ENCODE measurements at places on chromosomes 12 and 14.

- DNase-seq: no peak
Measured at GRCh38 chr12:7879246-7879645, 6.5 kb upstream of the SLC2A14 start.

DNA sequence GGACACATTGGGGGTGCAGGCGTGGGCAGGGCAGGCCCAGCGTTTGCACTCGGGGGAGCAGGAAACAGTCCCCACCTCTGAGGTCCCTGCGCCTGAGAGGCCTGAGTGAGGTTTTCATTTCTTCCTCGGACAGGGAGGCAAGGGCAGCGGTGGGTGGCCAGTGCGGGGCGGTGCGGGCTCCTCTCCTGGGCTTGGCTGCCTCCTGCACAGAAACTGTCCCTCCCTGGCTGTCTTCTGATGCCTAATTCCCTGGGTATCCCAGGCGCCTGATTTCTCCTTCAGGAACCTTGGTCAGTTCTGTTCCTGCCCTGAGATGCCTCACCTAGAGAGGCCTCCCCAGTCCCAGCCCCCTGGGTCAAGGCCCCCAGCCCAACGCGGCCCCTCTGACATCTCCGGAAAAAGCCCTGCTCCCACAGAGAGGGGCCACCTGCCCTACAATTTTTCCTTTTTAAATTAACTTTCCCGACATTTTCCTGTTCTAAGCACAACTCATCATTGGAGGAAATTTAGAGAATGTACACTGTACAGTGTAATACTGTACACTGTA lies 260.3 kb downstream of the ADGRD1 start:
- DNase-seq: no peak

GRCh38 chr14:79111987-79112501 lies 941.9 kb downstream of the NRXN3 start:
- DNase-seq: no peak

GRCh38 chr12:116924558-116925453 lies 14.1 kb downstream of the FBXW8 start:
- no peak for DNase-seq

DNA sequence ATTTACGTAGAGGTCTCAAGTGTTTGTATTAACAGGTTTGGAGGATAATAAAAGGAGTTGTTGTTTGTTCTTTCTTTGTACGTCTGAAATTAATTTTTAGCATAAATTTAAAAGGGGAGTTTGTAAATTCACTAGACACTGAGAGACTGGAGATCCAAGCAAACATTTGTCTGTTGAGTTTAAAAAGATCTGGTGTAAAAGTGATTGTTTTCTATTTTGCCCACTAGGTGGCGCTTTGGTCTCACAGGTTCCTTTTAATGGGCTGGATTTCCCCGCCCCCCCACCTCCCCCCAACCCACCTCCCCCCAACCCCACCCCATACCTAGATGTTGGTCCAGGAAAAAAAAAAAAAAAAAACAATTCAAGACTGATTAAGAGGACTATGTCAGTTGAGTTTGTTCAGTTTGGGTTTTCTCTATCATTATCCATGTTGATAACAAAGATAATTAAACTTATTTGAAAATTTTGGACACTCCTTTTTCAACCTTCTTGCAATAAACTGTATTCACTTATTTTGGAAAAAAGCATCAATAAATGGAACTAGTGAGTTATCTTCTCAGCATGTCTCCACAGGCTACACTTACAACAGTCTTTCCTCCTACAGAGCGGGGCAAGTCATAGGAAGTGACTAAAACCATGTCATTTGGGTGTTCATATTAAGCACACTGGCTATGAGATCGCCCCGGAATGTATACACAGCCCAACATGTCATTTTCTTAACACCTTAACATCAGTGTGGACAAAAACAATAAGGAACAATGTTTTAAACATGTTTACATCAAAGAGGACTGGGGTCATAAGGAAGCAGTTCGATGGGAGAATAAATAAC lies 841.1 kb downstream of the NRXN3 start:
- no peak for DNase-seq

GRCh38 chr14:88170333-88170732 lies 152.7 kb downstream of the KCNK10 start:
- no peak for DNase-seq

DNA sequence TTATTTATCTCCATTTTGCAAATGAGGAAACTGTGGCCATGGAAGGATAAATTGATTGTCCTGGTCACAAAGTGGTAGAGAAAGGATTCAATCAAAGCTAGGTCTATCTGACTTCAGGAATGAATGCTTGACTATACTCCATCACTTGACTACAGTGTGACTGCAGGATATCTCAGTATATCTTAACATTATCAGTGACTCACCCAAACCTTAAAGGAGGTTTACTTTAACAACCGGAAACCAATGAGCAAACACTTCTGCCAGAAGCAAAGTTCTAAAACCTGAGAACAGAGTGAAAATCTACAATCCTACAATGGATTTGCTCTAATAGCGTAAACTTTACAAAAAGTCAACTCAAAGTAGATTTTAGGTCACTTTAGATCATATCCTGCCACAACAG lies 277.0 kb downstream of the CEP128 start:
- no peak for DNase-seq

- DNase-seq: no peak
Measured at GRCh38 chr14:77158882-77159255, 17.3 kb upstream of the ZDHHC22 start.

DNA sequence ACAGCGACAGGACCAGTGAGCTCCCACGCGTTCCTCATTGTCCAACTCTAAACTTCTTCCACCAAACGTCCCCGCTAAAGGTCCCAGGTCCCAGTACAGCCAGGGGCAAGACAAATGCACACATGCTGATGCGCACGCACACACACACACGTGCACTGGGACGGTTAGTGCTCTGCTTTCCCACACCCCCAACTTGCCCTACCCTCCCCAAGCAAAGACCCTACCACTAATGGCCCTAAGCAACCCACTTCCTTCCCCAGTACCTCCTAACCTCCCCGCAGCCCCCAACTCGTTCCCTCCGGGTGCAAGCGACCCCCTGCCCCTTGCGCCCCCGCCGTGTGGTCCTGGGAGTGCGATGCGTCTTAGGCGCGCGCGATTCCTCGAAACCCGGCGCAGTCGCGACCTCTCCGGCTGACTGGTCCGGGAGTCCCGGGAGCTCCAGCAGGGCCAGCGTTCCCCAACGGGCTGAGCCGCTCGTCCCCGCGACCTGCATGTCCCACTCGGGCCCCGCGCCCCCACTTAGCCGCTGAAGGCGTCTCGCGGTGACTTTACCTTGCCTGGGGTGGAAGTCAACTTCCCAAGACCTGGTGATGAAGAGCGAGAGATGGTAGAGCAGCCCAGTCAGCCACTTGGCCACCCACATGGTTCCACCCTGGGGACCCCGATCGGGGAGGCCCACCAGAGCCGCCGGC lies 578 bp downstream of the ADAMTS20 start:
- no peak for DNase-seq
